Large intestine (tissue), 12 donors: ENCODE measurements at places on chromosomes 7 and 10.

DNA sequence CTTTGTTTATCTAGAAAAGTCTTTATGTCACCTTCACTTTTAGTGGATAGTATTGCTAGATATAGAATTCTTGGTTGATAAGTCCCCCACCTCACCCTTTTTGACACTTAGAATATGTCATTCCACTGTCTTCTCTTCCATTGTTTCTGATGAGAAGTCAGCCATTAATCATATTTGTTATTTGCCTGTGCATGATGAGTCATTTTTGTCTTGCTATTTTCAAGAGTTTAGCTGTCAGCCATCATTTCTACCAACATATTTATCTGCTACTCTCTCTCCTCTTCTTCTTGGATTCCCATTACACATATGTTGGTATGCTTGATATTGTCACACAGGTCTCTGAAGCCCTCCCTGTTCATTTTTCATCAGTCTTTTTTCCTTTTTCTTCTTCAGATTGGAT, 160.8 kb upstream of the TCF7L2 start:
- DNase-seq: no peak

GRCh38 chr10:49177391-49178355, 10.5 kb downstream of the TMEM273 start:
- peak; percentile 32 for DNase-seq

DNA sequence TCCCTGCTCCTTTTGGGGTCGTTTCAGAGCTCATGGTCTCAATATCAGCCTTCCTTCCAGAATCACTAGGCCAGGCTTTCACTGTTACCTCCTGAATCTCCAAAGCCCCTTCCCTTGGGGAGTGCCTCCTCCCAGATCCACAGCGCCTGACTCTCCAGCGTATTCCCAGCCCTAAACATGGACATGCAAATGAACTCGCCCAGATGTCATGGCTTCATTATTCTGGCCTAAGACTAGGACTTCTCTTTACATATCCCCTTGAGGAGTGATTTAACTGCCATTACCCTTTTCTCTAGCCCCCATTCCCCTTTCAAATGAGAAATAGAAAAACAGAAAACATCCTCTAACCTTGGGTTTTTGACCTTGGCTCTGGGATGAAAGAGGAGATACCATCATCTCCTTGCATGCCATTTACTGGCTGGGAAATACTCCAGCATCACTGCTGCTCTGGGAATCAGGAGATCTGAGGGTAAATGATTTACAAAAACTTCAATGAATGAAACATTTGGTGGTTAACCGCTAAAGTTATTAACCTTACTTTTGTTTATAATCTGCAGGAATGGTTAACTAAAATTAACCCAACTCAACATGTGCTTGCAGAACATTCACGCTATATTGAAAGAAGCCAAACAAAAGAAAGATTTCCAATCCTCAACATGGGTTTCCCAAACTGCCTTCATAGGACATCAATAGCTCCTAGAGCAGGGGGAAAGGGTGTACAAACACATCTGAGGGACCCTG, 37.0 kb downstream of the FAM171A1 start:
- peak; percentile 63 for DNase-seq

DNA sequence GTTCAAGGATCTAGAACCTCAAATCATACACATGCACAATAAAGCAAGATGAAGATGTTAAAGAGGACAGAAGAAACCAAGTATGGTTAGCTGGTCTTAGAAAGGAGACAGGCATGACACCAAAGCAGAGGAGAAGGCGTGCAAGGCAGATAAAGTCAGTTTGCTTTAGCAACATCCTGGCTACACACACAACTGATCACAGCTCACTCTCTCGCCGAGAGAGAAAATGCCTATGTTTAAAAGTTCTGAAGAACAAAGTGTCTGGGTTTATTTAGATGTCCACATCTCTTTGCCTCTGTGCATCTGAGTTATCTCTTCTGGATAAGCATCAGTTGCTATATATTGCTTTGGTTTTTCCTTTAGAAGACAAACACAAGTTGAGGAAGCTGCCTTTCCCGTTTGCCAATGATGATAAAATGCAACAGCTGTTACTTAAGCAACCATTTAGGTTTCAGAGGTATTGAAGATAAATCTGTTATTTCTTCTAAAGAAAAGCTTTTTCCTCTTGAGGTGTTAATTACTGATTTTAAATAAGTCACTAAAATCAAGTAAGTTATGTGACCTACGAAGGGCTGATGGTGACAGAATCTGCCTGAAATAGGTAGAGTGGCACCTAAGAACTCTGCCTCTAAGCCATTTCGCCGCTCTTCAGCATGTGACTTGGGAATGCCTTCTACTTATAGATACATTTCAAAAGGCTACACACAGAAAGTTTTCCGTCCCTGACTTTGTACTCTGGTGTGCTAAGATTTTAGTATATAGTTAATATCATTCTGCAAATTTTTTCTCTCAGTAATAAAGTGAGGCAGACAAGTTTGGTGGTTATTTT, 146.2 kb upstream of the ASAH2 start:
- DNase-seq: no peak

- DNase-seq: peak; percentile 51
Observed at GRCh38 chr7:47179812-47180515, 401.9 kb downstream of the TNS3 start.
